ENCODE measurements at places on chromosomes 11 and 22. TPM values are rescaled to one million over a fixed set of nuclear protein-coding genes. Genes with fewer than 3 reads are reported as not detected.

CSF2RB gene
- 0.41 TPM for total RNA-seq

MUC5AC gene
- not detected for total RNA-seq

OR56B4 gene
- total RNA-seq: not detected

CHRDL2 gene
- total RNA-seq: not detected

FOSL1 gene
- total RNA-seq: not detected

All from naive thymus-derived CD8-positive, alpha-beta T cell (primary cell).